ENCODE measurements at places on chromosomes 6 and 20.

GRCh38 chr6:57224769-57225515, 2.8 kb upstream of the RAB23 start:
- DNase-seq: no peak

DNA sequence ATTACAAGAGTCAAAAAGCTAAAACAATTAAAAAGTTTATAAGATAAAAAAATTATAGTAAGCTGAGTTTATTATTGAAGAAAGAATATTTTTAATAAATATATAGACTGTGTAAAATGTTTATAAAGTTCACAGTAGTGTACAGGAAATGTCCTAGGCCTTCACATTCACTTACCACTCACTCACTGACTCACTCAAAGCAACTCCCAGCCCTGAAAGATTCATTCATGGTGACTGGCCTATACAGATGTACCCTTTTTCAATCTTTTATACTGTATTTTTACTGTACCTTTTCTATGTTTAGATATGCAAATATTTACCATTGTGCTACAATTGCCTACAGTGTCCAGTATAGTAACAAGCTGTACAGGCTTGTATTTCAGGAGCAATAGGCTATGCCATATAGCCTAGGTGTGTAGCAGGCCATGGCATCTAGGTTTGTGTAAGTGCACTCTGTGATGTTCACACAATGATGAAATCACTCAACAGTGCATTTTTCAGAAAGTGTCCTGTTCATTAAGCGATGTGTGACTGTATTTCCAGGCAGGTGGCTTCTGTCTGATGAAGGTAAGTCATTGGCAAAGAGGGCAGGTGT, 130.2 kb downstream of the BTBD3 start:
- no peak for DNase-seq

GRCh38 chr20:23079016-23079351, 7.1 kb downstream of the CD93 start:
- DNase-seq: no peak

- no peak for DNase-seq
These were observed 228.3 kb downstream of the ARHGAP18 start for GRCh38 chr6:129481706-129482105.

GRCh38 chr20:50040432-50041245, 57.9 kb downstream of the SNAI1 start:
- no peak for DNase-seq

DNA sequence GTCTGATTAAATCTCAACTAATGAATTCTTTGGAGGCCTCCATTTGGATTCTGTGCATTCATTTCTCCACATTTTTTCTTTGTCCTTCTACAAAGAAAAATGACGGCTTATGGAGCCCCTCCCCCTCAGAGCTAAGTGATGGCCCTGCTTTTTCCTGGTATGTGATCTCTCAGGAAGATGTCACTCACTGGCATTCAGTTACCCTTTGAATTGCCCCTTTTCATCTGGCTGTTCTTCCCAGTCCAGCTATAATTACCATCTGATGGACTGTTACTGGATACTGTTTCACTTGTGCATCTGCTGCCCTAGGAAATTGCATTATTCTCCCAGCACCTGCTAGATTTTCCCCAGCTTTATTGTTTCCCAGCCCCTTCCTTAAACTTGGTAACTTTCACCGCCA, 151.9 kb downstream of the CFAP61 start:
- no peak for DNase-seq

DNA sequence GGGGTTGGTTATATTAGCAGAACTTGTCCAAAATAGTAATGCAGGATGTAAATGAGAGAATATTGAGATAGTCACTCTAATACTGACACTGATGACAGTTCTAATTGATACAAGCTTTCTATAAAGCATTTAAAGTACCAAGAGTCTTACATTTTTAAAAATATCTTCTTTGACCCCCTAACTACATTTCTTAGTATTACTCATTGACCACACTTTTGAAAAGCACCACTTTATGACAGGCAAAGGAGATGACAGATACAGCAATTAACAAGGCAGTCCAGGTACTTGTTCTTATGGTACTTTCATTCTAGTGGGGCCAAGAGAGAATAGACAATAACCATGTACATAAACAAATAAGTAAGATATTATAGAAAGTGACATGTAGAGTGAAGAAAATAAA, 139.4 kb upstream of the EYA4 start:
- no peak for DNase-seq

DNA sequence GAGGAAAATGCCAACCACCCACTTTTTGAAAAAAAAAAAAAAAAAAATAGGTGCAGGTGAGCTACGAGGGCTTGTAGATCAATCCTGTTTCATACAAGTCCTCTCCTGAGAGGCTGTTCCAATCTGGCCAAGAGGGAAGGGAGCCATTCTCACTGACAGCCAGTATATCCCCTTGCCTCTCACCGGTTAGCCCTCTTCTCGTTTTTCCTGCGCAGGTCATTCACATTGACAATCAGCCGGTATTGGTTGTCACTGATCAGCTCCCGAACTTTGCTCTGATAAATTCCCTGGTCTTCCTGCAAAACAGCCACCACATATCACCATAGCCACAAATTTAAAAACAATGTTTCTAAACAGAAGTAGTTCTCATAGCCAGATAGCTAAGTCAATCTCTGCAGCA, 1.4 kb downstream of the MCM3 start:
- no peak for DNase-seq

DNA sequence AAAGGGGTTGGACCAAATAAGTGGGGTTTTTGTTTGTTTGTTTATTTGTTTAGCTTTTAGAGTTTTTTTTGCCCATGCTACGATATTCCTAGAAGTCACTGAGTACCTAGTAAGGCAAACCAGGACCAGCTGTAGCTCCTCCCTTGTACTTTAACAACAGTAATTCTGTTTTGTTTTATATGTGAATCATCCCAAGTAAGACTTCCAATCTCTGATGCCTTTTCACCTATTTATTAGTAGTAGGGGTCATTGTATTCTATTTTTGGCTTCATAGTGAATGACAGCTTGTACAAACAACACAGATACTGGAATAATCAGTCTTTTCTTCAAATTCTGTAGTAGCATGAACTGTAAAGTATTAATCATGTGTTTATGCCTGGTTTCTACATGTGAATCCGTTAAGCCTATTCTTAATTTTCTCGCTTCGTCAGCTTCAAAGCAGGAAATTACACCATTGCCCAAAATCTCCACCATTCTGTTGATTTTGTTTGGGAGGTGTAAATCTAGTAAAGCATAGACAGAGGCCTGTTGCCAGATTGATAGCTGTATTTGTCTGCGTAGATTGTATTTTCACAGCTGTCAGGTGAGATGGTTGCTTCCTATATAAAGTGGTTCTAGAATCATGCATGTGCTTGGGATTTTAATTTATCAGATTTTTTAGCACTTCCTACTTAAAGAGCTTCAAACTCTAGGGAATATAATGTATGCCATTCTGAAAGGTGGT, 151.5 kb upstream of the FLRT3 start:
- DNase-seq: no peak

- DNase-seq: no peak
These were observed 3.4 kb upstream of the ZHX3 start for GRCh38 chr20:41320976-41321375.

DNA sequence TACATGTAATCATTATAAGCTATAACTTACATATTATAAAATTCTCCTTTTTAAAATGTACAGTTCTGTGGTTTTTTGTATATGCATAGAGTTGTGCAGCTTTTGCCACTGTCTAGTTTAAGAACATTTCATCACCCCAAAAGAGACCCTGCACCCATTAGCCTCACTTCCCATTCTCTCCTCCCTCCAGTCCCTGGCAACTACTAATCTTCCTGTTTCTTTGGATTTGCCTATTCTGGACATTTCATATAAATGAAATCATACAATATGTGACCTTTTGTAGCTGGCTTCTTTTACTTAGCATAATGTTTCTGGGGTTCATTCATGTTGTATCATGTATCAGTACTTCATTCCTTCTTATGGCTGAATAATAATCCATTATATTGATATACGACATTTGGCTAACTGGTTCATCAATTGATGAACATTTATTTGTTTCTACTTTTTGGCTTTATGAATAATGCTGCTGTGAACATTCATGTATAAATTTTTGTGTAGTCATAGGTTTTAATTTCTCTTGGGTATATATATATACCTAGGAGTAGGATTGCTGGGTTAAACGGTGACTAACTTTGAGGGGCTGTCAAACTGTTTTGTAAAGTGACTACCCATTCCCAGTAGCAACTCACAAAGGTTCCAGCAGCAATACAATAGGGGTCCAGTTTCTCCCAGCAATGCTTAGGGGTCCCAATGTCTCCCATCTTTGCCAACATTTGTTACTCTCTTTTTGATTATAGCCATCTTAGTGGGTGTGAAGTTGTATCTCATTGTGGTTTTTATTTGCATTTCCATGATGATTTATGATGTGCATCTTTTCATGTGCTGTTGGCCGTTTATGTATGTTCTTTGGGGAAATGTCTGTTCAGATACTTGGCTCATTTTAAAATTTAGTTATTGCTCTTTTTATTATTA, 10.7 kb downstream of the PTPRA start:
- no peak for DNase-seq

DNA sequence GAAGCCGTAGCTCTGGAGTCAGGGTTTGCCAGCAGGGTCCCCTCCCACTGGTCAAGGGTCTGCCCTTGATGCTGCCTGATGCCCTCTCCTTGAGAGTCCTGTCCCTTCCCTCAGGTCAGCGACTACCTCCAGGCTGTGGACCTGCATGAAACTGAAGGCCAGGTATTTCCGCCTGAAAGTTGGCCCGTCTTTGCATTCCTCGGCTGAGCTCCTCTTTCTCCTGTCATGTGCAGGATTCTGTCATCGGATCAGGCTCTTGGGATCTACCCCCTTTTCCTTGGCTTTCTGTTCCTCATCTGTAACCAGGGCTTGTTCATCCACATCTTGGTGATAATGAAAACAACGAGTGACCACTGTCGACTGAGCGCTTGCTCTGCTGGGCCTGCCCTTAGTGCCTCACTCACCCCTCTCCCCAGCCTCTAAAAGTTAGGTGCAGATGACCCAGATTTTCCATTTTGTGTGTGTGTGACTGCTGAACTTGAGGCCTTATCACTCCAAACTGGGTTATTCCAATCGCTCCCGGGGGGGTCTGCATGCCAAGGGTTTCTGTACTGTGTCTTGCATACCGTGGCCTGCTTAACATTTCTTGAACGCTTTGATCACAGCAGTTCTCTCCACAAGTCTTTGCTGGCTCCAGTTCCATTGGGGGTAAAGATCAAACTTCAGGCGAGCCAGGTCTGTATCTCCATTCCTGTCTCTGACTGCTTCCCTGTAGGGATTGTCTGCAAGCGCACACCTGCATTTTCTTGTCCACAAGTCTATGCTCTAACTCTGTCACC, 81.6 kb downstream of the DTD1 start:
- DNase-seq: no peak

DNA sequence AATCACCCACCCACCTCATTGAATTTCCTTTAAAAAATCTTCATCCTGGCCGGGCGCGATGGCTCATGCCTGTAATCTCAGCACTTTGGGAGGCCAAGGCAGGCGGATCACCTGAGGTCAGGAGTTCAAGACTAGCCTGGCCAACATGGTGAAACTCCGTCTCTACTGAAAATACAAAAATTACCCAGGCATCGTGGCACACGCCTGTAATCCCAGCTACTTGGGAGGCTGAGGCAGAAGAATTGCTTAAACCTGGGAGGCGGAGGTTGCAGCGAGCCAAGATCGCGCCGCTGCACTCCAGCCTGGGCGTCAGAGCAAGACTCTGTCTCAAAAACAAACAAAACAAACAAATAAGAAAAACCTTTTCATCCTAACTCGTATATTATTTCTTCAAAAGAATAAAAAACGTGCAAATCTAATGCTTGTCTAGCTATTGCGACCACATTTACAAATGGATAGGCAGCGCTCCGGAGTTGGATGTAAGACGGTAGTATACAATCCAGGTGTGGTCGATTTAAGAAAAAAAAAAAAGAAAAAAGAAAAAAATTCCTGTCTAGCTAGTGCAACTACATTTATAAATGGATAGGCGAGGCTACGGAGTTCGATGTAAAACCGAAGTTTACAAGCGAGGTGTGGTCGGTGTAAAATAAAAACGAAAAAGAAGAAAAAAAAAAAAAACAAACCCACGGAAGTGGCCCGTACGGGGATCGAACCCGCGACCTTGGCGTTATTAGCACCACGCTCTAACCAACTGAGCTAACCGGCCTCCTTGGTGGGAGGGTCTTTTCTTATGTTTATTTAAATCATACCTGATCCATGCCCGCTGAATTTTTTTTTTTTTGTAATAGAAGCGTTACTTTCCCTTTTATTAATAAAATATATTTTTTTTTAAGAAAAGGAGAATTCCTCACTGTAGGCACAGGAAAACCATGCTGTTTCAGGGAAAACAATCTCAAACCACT, 70.7 kb upstream of the PRSS16 start:
- no peak for DNase-seq

GRCh38 chr20:56166781-56167465, 81.6 kb upstream of the MC3R start:
- DNase-seq: no peak

DNA sequence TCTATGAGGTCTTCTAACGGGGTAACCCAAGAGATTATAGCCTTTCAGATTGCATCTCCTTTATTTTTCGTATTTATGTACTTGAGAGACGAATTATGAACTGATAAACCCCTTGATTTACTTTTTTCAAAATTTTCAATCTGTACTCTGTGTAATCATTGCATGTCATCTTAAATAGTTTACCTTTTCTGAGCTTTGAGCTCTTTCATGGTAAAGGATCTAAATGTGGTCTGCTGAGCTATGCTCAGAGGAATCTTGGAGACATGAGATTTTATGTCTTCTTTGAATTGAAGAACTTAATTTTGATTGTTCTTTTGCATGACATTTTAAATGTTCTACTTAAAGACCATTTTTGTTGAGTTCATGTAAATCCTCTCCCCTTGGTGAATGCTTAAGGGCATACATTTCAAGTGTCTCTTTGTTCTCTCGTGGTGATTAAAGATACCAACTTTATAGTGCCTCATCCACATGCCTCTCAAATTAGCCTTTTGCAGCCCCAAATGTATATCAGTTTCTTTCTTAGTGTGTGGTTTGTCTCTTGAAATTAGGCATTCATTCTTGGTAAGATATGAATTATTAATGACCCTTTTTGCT, 116.3 kb upstream of the SCGN start:
- no peak for DNase-seq

- DNase-seq: no peak
These were observed 104.6 kb downstream of the POPDC3 start for GRCh38 chr6:105075210-105075609.

DNA sequence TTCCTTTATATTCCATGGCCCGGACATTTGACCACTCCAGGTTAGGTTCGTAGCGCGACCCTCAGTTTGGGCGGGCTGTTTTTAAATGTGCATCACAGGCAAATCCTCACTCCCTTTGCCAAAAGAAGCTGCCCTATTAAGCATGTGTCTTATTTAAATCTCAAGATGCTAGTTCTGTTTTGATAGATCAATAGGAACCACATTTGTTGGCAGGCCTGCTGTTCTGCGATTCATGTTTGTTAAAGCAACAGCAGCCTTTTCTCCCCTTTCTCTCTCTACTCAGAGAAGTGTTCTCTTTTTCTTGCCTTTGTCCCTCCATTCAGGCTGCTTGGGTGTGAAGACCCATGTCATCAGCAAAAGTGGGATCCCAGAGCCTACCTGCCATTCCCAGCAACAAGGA, 212.0 kb upstream of the SSTR4 start:
- DNase-seq: no peak
